AG09309 (cell line): ENCODE measurements at places on chromosomes 1 and 21.

GRCh38 chr1:228453614-228454013 lies 33.6 kb upstream of the RNF187 start:
- no peak for DNase-seq

DNA sequence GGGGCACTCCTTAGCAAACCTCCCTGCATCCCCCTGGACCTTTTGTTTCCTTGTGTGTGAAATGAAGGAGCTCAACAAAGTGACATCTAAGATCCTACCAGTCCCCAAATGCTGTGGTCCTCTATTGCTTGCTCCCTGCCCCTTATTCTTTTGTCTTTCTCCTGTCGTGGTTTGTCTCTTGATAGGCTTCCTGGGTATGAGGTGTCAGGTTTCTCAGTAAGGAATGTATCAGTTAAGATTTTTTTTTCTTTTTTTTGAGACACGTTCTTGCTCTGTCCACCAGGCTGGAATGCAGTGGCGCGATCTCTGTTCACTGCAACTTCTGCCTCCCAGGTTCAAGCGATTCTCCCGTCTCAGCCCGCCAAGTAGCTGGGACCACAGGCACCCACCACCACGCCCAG lies 16.8 kb downstream of the CNIH3 start:
- no peak for DNase-seq

DNA sequence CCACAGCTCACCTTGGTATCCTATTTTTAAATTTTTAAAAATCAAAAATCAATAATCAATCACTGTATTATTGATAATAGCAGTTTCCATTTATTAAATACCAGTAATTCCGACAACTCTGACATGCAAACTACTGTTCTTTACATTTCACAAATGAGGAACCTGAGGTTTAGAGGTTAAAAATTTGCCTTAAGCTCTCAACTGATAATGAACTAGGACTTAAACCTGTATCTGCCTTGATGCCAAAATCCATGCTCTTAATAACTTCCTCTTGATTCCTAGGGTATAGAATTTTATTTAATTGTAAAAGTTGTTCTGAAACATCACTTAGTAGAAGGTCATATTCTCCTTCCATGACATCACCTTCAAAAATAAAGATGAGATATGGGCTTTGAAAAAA lies 5.6 kb downstream of the ARHGAP29 start:
- DNase-seq: no peak

DNA sequence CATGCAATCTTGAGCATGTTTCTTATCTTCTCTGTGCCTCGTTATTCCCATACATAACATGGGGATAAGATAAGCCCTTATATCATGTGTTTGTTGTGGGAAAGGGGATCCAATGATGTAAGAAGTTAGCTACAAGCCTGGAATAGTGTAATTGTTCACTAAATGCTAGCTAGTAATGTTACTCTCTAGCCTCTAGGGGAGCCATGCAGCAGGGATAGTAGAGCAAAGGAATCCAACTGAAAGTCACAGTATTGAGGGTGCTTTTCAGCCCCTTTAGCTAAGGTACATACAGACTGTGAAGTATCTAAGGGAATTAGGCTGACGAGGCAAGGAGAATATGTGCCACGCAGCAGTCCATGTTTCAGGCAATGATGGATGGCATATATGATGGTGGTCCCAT lies 46.9 kb downstream of the IL23R start:
- no peak for DNase-seq

DNA sequence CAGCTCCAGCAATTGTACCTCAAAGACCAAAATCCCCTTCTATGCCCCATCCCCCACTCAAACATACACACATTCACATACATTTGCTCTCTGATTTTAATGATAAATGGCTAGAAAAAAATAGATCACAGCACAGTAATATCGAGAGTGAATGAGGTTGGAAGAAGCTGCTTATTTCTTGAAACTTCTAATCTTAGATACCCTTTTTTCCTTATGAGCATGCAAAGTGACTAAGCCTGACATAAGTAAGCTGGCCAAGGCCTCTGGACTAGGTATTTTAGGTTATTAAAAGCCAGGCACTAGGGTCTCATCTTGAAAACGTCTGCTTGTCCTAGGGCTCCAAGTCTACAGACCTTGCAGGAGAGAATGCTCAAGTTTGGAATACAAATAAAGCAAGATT lies 133.6 kb downstream of the TGFBR3 start:
- no peak for DNase-seq

GRCh38 chr1:189500778-189501177 lies 976.9 kb downstream of the BRINP3 start:
- no peak for DNase-seq

GRCh38 chr1:200699871-200700270 lies 30.2 kb upstream of the DDX59 start:
- DNase-seq: no peak

GRCh38 chr1:153849487-153850185 lies 73.1 kb downstream of the GATAD2B start:
- DNase-seq: no peak

GRCh38 chr1:41474490-41475271 lies 9.8 kb downstream of the EDN2 start:
- DNase-seq: no peak
